ENCODE measurements at places on chromosomes 3 and 15. TPM values are rescaled to one million over a fixed set of nuclear protein-coding genes. Genes with fewer than 3 reads are reported as not detected.

PLA2G4D gene
- not detected for total RNA-seq

DPPA4 gene
- total RNA-seq, result 0.26 TPM

CATSPER2 gene
- 2.3 TPM for total RNA-seq

KCNAB1 gene
- total RNA-seq, result 0.33 TPM

DNA sequence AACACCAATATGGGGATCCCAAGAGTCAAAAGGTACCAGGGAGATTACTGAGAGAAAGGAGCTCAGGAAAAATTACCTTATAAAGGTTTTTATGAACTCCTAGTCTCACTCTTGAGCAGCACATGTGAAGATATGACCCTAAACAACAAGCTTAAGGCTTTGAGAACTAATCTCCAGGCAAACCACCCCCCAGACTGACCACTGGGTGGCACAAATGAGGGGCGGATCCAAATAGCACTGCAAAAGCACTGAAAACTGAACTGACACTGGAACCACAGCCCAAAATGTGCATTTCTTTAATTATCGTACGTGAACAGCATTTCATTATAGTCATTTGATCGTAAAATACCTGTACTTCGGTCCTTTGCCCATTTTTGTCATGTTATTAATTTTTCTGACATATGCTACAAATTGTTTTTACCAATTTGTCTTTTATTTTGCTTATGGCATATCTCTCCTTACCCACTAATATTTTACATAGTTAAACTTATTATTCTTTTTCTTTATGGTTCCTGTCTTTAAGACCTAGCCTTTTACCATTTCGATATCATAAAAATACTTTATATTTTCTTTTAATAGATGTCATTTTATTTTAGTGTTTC, 31.5 kb upstream of the TFDP2 start:
- H3K36me3 ChIP-seq, result no peaks in the 10 kb centered on the region
- H3K4me1 ChIP-seq, result no peaks in the 10 kb centered on the region
- H3K4me3 ChIP-seq, result no peak overlapping the region
- DNase-seq, result peak; percentile 53
- no peak overlapping the region for H3K27ac ChIP-seq

GRCh38 chr15:70251246-70251990, 153.7 kb upstream of the TLE3 start:
- H3K27ac ChIP-seq, result no peak overlapping the region
- H3K36me3 ChIP-seq, result no peaks in the 10 kb centered on the region
- no peak overlapping the region for H3K4me3 ChIP-seq
- H3K4me1 ChIP-seq, result peaks cover under 1% of the 10 kb centered on the region
- H3K27me3 ChIP-seq, result peaks cover 12% of the 10 kb centered on the region

DNA sequence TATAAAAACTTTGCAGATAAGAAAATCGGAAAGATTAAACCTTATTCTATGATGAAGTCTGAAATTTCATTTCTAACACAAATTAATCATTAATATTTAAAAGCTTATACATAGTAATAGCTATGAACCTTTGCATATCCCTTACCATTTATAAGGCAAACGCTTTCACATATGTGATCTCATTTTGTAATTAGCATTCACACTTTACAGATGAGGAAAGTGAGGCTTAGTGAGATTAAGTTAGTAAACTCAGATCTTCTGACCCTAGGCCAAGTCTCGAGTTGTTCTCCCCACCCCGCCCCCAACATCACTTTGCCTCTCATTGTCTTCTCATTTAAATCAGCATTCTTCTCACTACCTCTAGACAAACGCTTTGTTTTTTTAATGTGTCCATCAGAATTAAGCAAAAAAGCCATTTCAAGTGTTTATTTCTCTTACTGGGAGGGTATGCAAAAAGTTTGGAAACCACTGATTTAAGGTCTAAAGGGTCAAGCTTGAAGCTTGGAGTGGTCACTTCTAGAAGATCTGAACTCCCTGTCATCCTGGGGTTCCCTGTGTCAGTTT, 172.9 kb upstream of the BCL6 start:
- no peaks in the 10 kb centered on the region for H3K27me3 ChIP-seq
- H3K36me3 ChIP-seq, result no peaks in the 10 kb centered on the region
- H3K27ac ChIP-seq, result no peak overlapping the region
- DNase-seq, result no peak
- no peak overlapping the region for H3K4me3 ChIP-seq

DNA sequence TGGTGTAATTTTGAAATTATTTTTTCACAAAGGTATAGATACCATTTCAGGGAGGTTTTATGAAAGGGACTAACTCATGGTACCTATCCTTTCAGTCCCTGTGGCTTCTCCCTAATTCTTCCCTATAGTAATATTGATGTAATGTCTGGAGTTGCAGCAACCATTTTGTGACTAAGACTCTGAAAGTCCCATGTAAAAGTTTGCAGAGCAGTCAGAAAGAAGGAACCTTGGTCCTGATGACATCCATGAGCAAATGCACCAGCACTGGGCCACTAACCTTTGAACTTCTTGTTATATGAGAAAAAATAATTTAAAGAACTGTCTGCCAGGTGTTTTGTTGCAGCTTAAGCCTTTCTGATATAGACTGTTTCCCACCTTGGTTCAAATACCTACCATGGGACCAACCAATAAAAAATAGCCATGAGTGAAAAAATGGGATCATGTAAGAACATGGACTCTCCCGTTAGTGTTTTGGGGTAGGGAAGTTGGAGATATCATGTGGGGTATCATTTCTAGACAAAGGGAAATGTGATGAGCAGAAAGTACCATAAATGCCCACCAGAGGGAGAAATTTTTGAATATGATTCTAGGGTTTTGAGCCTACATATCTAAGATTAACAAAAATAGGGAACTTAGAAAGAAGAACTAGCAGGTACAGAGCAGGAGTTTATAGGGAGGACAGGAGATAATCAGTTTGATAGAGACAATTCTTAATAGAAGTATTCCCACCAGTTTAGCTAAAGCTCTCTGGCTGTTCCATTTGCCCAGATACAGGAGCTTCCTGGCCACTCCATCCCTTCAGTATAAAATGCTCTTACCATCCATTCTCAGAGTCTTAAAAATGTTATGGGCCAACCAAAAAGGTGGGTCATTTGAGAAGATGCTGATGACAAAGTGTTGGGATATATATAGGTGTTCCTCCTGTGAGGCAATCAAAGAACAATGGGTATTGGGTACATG, 3.4 kb upstream of the CPOX start:
- H3K36me3 ChIP-seq, result no peaks in the 10 kb centered on the region
- no peaks in the 10 kb centered on the region for H3K27me3 ChIP-seq
- peak; percentile 48 for DNase-seq

DNA sequence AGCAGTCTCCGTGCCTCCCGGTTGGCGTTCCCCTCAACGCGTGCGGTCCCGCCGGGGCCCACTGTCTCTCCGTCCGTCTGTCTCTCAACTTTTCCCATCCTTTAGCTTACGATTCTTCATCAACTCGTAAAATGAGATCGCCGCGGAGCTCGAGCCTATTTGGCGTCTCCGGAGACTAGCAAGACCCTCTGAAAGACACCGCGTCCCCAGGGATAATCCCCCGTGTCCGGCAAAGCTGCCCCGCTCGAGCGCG, 3.4 kb downstream of the GATA2 start:
- peaks cover 8% of the 10 kb centered on the region for H3K4me1 ChIP-seq
- no peaks in the 10 kb centered on the region for H3K36me3 ChIP-seq
- no peak for DNase-seq
- peak overlapping the region; percentile 74 for H3K27ac ChIP-seq

DNA sequence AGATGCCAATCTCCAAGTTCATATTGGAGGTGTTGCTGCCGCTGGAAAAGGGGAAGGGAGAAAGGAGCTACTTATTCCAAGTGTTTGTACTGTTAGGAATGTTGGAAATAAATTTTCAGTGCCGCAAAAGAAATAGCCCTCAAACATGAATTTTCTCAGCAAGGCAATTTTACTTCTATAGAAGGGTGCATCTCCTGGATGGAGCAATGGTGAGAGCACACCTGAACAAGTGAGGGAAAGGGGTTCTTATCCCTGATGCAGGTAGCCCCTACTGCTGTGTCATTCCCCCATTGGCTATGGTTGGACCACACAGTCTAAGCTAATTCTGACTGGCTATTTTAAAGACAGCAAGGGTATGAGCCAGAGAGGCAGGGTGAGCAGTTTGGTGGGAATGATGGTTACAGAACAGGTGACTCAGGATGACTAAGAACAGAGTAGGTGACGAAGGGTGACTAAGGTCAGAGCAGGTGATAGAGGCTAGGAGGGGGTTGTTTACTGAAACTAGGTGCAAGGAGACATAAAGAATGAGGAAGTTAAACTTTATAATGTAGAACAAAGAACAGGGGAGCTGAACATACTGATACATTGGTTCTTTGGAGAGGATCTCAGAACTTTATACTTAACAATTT, 503.5 kb downstream of the EDEM1 start:
- H3K27me3 ChIP-seq, result no peaks in the 10 kb centered on the region
- no peak overlapping the region for H3K4me3 ChIP-seq
- H3K36me3 ChIP-seq, result no peaks in the 10 kb centered on the region
- no peaks in the 10 kb centered on the region for H3K4me1 ChIP-seq

GRCh38 chr15:32831485-32831884, 113.7 kb downstream of the GREM1 start:
- no peak for DNase-seq
- no peak overlapping the region for H3K27ac ChIP-seq
- no peaks in the 10 kb centered on the region for H3K36me3 ChIP-seq
- peaks cover 22% of the 10 kb centered on the region for H3K4me1 ChIP-seq

DNA sequence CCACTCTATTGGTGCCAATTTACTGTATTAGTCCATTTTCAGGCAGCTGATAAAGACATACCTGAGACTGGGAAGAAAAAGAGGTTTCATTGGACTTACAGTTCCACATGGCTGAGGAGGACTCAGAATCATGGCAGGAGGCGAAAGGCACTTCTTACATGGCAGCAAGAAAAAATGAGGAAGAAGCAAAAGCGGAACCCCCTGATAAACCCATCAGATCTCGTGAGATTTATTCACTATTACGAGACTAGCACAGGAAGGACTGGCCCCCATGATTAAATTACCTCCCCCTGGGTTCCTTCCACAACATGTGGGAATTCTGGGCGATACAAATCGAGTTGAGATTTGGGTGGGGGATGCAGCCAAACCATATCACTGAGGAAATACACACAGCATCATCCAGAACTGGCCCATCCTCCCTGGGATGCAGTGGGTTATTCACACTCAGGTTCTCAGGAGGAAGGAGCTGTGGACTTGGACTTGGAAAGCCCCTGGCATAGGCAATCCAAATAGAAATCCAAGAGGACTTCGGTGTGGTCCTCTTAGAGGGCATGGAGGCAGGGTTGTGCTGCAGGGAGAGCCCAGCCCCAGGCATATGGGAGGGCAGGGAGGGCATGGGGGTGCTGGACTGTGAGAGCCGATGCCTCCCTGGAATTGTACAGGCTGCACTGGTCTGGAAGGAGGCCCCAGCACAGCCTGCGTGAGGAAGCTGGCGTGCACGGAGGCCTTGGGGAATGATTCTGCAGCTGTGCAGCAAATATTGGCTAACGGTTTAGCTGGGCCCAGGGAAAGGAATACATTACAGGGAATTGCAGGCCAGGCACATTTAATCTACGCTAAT, 62.9 kb downstream of the EFCAB12 start:
- H3K4me1 ChIP-seq, result no peaks in the 10 kb centered on the region
- no peaks in the 10 kb centered on the region for H3K27me3 ChIP-seq
- H3K36me3 ChIP-seq, result no peaks in the 10 kb centered on the region
- H3K4me3 ChIP-seq, result no peak overlapping the region
- no peak for DNase-seq
- no peak overlapping the region for H3K27ac ChIP-seq

DNA sequence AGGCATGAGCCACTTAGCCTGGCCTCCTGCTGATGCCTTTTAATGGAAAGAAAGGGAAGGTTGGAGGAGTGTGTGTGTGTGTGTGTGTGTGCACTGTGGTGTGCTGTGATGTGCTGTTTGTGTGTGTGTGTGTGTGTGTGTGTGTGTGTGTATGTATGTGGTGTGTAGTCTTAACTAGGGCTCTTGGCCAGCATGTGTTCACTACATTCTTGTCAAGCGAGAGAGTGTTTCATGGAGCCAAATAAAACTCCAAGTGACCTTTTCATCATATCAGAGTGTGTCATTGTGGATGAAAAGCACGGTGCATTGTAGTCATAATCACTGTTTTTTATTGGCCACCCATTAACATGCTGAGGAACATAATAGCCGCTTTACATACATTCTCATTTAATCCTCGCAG, 30.8 kb upstream of the BHLHE40 start:
- no peaks in the 10 kb centered on the region for H3K4me1 ChIP-seq
- H3K36me3 ChIP-seq, result no peaks in the 10 kb centered on the region
- no peak overlapping the region for H3K27ac ChIP-seq
- no peaks in the 10 kb centered on the region for H3K27me3 ChIP-seq

All from fibroblast of lung (primary cell).